ENCODE measurements at places on chromosomes 4 and X.

DNA sequence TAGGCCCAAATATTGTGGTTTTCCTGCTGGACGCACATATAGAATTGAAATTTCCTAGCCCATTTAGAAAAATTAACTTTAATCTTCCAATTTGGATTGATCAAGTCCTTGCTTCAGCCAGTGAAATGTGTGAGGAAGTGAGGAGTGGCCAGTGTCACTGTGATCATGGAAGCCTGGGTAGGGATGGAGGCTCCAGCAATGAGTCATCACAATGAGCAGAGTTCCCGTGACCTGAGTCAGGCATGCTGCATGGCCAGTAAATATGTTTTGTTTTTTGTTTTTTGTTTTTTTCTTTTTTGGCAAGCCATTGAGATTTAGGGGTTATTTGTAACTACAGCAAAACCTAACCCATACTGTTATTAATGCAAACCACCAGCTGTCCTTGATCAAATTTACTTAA lies 52.1 kb downstream of the IDS start:
- no peak for DNase-seq

DNA sequence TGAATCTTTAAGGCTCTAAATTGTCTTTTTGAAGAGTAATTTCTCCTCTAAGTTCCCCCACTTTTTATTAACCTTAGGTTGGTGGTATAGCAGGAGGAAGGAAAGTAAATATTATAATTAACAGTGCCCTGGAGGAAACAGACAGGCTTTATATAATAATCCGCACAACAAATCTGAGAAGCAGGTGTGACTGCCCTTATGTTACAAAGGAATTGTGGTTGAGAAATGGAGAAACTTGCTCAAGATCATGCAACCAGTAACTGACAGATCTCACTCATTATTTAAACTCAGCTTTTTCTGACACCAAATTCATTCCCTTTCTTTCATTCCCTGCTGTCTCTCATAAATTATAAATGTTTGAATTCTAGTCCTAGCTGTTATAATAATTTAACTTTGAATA lies 282.0 kb downstream of the PPP3CA start:
- no peak for DNase-seq

DNA sequence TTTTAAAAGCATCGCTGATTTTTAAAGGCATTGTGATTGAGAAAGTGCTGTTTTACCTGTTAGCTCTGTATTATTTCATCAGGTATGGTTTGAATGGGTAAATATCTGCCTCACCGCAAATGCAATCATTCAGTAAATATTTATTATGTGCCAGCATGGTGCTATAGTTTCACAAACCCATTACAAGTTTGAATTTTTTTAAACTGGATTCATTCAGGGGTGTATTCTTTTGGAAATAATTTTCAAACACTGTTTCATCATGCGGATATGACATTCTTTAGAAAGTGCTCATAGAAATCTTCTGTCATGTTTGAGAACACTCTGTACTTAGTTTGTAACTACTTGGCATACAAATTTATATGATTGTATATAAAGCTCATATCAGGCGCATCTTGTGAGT lies 37.2 kb downstream of the LIMCH1 start:
- no peak for DNase-seq

DNA sequence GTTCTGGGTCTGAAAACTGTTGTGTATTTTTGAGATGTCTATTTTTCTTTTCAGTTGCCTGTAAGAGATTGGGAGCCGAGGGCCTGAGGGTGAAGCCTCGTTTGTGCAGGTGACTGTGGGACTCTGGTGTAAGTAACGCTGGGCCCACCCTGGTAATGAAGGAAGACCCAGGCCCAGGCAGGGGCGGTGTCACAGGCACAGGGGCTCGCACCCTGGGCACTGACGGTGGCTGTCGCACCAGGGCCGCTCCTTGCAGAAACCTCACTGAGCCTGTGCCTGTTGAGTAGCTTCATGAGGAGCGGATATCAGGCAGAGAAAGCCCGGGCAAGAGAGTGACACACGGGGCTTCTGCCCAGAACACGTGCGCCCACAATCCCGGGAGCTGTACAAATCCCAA lies 541.4 kb downstream of the TRIML1 start:
- DNase-seq, result no peak

DNA sequence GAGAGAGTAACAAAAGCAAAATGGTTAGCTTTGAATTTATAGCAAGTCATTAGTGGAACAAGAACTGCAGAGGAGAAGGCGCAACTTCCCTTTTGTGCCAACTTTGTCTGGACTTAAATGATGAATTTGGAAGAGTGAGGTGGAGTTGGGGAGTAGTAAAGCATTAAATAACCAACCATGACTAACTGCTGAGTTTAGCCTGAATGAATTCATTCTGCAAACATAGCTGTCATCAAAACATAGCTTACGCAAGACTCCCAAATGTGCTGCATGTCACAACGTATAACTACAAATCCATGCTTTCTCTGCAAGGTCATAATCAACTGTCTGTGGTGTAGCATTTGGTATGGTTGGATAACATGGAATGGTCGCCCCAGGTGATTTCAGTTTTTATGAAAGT lies 75.9 kb upstream of the RPL34 start:
- DNase-seq, result no peak

GRCh38 chr4:87185146-87185870 lies 35.1 kb downstream of the KLHL8 start:
- DNase-seq, result no peak

GRCh38 chr4:153393397-153393796 lies 48.9 kb downstream of the MND1 start:
- no peak for DNase-seq

DNA sequence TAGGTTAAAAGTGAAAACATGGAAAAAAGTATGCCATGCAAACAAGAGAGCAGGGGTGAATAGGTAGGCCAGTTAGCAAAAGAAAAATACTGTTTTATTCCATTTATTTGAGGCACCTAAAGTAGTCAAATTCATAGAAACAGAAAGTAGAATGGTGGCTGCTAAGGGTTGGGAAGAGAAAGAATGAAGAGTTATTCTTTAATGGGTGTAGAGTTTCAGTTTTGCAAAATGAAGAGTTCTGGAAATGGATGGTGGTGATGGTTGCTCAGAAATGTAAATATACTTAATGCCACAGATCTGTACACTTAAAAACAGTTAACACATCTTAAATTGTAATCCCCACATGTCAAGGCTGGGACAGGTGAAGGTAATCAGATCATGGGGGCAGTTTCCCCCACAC lies 29.7 kb downstream of the PARM1 start:
- no peak for DNase-seq

GRCh38 chrX:139518475-139518874 lies 12.1 kb upstream of the F9 start:
- no peak for DNase-seq

- DNase-seq, result no peak
Observed at GRCh38 chr4:154911097-154911496, 130.0 kb downstream of the RBM46 start.

DNA sequence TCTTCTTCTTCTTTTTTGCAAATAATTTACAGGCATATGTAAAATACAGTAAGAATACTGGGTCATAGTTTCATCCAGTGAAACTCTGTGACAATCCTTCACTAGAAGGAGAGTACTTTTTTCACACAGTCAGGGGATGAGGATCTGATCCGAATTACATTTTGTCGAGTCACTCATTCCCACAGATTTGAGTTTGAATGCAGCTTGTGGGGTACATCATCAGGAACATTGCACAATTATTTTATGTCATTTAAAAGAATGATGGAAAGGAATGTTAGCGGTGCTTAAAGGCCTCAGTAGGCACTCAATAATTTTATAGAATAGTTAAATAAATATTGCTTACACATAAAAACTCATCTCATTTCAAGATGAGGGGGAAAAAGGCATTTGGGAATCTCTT lies 88.6 kb downstream of the CHRNA9 start:
- DNase-seq, result no peak

GRCh38 chr4:7610022-7610670 lies 175.4 kb upstream of the PSAPL1 start:
- no peak for DNase-seq

DNA sequence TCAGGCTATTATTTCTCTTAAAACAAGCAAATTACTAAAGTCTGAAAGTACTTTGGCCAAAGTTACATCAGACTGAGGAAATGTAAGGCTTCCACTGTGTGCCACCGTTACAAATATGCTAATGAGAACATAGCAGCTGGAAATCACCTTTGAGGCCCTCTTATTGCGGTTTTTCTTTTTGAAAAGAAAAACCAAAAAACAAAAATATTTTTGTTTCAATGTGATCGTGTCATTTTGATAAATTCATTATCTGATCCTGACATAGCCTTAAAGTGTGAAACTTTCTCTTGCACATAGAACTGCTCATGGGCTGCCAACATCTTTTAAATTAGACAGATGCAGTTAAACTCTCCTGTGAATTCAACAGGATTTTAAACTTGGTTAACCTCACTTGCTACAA lies 2.8 kb upstream of the TIFA start:
- DNase-seq, result peak; percentile 78

DNA sequence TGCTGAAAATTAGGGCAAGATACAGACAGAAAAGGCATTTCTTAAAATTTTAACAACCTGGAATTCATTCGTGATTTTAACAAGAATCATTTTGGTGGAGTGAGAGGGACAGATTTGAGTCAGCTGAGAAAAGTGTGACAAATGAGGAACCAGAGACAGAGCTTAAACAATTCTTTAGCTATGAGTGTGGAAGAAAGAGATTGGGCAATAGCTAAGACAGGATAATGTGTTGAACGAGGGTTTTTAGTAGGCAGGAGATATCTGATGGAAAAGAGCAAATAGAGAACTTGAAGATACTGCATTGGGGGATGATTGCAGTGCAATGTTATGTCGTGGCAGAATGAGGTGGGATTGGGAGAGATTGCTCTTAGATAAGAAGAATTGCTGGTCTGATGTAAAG lies 164.2 kb upstream of the SPRY1 start:
- DNase-seq, result no peak

- DNase-seq, result no peak
Observed at GRCh38 chr4:132275583-132276121, 873.4 kb upstream of the PCDH10 start.

DNA sequence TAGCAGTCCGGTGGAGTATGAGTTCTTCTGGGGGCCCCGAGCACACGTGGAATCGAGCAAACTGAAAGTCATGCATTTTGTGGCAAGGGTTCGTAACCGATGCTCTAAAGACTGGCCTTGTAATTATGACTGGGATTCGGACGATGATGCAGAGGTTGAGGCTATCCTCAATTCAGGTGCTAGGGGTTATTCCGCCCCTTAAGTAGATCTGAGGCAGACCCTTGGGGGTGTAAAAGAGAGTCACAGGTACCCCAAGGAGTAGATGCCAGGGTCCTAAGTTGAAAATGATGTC lies 852 bp downstream of the MAGEH1 start:
- DNase-seq, result no peak

- DNase-seq, result no peak
Observed at GRCh38 chrX:28205905-28206304, 224.7 kb upstream of the DCAF8L1 start.

DNA sequence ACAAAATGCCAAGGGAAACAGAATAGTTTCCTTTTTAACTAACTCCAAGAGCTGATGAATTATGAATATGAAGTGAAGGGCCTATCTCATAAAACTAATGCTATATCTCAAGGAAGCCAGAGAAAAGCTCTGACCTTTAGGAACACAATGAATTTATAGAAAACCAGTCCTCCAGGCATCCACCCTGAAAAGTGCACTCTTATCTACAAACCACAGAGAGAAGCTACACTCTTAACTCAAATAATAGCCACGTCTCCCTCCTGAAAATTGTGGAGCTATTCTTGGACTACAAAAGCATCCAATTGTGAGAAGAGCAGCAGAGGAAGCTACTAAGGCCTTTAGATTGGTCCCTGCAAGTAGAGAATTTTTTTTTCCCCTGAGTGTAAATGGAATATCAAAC lies 253.9 kb downstream of the IL15 start:
- DNase-seq, result no peak

- no peak for DNase-seq
Observed at GRCh38 chr4:185335579-185335978, 60.1 kb downstream of the LRP2BP start.

- no peak for DNase-seq
Observed at GRCh38 chr4:105415281-105415744, 58.5 kb downstream of the PPA2 start.

- DNase-seq, result no peak
Observed at GRCh38 chr4:165308606-165309005, 18.9 kb upstream of the MSMO1 start.

DNA sequence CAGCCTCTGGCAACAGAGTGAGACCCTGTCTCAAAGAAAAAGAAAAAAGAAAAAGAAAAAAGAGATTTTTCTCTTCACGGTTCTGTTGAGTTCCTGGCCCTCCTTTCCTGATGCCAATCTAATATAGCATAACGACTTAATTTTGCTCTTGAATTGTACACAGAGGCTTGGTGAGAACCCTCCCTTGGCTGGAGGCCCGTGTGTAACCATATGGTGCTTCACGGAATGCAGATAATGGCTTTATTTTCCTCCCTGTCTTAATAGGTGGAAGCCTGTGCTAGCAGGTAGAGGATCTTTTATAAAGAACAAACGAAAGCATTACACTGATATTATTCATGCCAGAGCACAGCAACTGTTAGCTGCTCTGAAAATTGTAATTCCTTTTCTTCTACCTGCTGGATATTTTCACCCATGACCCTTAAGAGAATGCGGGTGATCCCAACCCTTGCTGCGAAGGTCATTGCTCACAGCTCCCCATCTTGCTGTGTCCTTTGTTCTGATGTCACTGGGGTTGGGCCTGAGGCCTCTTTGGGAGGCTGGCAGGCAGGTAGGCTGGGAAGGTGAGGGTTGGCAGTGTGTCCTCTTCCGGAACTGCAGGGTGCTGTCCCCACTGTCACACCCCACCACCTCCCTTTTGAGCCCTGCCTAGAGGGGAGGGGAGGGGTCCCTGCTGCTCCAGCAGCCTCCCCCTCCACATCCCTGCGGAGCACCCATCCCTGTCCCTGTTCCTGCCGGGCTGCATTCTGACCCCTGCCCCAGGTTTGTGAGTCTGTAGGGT lies 83.8 kb upstream of the STOX2 start:
- DNase-seq, result no peak

- no peak for DNase-seq
Observed at GRCh38 chr4:54403700-54404453, 174.8 kb downstream of the PDGFRA start.

- DNase-seq, result no peak
Observed at GRCh38 chr4:186400676-186401075, 134.7 kb downstream of the F11 start.

DNA sequence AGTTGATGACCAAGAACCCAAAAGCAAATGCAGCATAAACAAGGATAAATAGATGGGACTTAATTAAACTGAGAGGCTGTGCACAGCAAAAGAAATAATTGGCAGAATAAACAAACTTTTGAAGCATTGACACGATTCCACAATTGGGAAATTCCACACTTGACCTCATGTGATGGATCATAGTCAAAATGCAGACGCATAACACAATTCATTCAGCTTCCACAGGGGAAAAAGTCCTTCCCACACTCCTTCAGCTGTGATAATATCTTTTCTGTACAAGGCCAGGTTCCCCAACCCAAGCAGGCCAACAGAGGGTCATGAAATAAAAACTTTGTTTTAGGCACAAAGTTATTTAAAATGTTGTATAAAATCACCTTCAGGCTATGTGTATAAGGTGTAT lies 66.6 kb upstream of the SLIT2 start:
- no peak for DNase-seq

GRCh38 chrX:23661671-23662070 lies 5.6 kb upstream of the PRDX4 start:
- DNase-seq, result peak; percentile 9

- no peak for DNase-seq
Observed at GRCh38 chr4:35912174-35912573, 332.1 kb downstream of the ARAP2 start.

GRCh38 chr4:173990126-173990868 lies 293.2 kb downstream of the FBXO8 start:
- DNase-seq, result peak; percentile 11

GRCh38 chr4:2412534-2412884 lies 5.9 kb downstream of the ZFYVE28 start:
- DNase-seq, result peak; percentile 86
